Memory B cell (primary cell): ENCODE measurements at places on chromosomes 4 and X.
A peak's percentile ranks its signal among the peaks of the same experiment; 100 is the strongest.

- no peaks in the 10 kb centered on the region for H3K27me3 ChIP-seq
- H3K27ac ChIP-seq: no peak overlapping the region
- no peak overlapping the region for H3K4me3 ChIP-seq
Observed at GRCh38 chr4:158496030-158496741, 25.5 kb upstream of the RXFP1 start.

DNA sequence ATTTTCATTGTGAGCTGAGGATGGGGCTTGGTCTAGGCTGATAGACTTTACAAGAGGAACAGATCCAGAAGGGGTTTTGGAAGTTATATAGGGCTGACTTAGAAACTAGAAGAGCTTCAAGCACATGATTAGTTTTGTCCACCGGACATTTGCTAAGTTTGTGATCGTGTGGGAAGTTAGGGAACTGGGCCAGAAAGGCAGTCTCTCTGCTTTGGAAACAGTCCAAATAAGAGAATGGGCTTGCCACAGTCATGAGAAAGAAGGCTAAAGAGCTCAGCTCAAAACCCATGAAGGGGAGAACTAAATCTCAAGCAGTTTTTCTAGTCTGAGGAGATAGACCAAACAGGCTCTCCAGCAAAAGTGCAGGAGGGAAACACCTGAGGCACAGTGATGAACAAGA lies 67.8 kb downstream of the ZNF674 start:
- no peaks in the 10 kb centered on the region for H3K4me1 ChIP-seq
- peaks cover 26% of the 10 kb centered on the region for H3K36me3 ChIP-seq
- no peaks in the 10 kb centered on the region for H3K27me3 ChIP-seq
- H3K4me3 ChIP-seq: no peak overlapping the region
- DNase-seq: no peak

GRCh38 chrX:124018023-124018422 lies 56.5 kb downstream of the STAG2 start:
- H3K4me3 ChIP-seq: no peak overlapping the region
- no peaks in the 10 kb centered on the region for H3K27me3 ChIP-seq
- H3K27ac ChIP-seq: peak overlapping the region; percentile 81
- no peaks in the 10 kb centered on the region for H3K36me3 ChIP-seq
- H3K4me1 ChIP-seq: peaks cover 8% of the 10 kb centered on the region

GRCh38 chrX:110413727-110414124 lies 55.1 kb downstream of the RTL9 start:
- H3K4me3 ChIP-seq: no peak overlapping the region
- no peaks in the 10 kb centered on the region for H3K36me3 ChIP-seq

DNA sequence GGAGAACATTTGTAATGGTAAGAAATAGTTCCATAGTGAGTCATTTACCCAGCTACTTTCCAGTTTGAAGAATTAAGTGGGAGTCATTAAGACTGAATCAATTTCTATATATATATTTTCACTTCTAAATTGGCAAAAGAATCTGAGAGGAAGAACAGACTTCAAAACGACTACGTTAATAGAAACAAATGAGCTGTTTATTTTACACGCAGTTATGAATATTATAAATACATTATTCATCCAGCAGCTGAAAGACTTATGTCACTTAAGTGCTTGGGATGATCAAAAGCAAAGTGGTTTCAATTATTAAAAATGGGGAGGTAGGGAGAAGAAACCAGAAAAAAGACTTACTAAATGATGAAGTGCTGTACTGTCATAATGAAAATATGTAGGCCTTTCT lies 260.5 kb upstream of the DDX53 start:
- no peaks in the 10 kb centered on the region for H3K36me3 ChIP-seq
- H3K4me3 ChIP-seq: no peak overlapping the region
- no peak overlapping the region for H3K27ac ChIP-seq
- H3K27me3 ChIP-seq: no peaks in the 10 kb centered on the region
- H3K4me1 ChIP-seq: no peaks in the 10 kb centered on the region

GRCh38 chr4:108830509-108831244 lies 67.8 kb upstream of the ETNPPL start:
- H3K36me3 ChIP-seq: no peaks in the 10 kb centered on the region
- no peak overlapping the region for H3K4me3 ChIP-seq
- DNase-seq: no peak
- no peak overlapping the region for H3K27ac ChIP-seq
- H3K4me1 ChIP-seq: no peaks in the 10 kb centered on the region
- no peaks in the 10 kb centered on the region for H3K27me3 ChIP-seq
